HS-27A (cell line): ENCODE measurements at places on chromosomes 7 and 10.

- no peak for DNase-seq
Measured at GRCh38 chr7:100584683-100585510, 1.0 kb downstream of the LRCH4 start.

GRCh38 chr10:31604646-31605170 lies 285.7 kb downstream of the ZEB1 start:
- no peak for DNase-seq

DNA sequence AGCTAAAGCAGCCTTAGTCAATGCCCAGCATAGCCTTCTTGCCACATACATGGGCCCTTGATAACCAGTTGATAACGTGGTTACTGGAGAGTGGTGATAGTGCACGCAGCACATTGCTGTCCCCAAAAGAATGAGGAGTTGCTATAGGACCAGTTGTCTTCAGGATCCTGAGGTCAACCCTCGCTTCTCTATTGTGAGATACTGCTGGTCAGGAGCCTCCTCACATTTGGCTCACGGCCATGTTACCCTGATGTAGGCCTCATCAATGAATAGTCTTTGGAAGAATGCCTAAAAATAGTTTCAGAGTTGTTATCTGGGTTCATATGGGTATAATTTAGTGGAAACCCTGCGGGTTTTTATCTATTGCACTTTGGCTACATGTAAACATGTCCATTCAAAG lies 230.7 kb downstream of the VTI1A start:
- no peak for DNase-seq

- DNase-seq, result no peak
Measured at GRCh38 chr10:44982496-44982895, 3.9 kb upstream of the DEPP1 start.
